Heart right ventricle (tissue), 16 donors: ENCODE measurements at places on chromosomes 13 and 19. TPM values are rescaled to one million over a fixed set of nuclear protein-coding genes. Genes with fewer than 3 reads are reported as not detected.
A peak's percentile ranks its signal among the peaks of the same experiment; 100 is the strongest.

GRCh38 chr19:46144756-46145155 lies 3.3 kb upstream of the IGFL2 start:
- no peak for DNase-seq

DNA sequence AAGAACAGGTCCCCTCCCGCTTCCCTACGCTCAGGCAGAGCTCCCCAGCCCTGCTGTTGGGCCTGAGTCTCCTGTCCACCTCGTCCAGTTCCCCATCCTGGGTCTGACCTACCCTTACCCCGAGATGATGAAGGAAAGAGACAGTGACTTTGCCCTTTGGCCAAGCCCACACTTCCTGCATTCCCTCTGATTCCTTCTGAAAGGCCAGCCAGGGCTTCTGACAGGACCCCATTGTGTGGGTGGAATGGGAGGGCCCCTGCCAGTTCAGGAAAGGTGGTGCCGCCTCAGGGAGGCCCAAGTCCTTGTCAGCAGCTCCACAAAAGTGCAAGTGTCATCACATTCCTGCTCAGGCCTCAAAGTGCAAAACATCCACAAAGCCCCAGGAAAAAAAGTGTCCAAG lies 177.8 kb downstream of the PAN3 start:
- no peak for DNase-seq

GRCh38 chr13:46016216-46016615 lies 36.3 kb downstream of the ZC3H13 start:
- DNase-seq = no peak

GRCh38 chr19:1690699-1691307 lies 38.4 kb upstream of the TCF3 start:
- no peak for DNase-seq

DNA sequence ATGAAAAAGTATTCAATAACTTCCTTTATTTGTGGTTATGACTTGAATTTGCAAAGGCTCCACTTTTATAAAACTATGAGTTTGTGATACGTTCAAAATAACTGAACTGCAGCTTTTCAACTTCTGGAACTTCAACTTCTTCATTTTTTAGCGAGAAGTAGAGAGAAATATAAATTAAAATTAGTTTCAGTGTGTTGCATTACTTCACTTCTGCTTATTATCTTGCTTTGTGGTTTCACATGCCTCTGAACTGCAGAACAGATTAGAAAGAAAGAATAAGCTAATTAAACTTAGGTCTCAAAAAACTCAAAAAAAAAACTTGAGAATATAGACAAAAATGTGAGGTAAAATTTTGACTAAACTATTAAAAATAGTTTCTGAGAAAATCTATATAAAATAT lies 1073.4 kb downstream of the PCDH17 start:
- no peak for DNase-seq

DNA sequence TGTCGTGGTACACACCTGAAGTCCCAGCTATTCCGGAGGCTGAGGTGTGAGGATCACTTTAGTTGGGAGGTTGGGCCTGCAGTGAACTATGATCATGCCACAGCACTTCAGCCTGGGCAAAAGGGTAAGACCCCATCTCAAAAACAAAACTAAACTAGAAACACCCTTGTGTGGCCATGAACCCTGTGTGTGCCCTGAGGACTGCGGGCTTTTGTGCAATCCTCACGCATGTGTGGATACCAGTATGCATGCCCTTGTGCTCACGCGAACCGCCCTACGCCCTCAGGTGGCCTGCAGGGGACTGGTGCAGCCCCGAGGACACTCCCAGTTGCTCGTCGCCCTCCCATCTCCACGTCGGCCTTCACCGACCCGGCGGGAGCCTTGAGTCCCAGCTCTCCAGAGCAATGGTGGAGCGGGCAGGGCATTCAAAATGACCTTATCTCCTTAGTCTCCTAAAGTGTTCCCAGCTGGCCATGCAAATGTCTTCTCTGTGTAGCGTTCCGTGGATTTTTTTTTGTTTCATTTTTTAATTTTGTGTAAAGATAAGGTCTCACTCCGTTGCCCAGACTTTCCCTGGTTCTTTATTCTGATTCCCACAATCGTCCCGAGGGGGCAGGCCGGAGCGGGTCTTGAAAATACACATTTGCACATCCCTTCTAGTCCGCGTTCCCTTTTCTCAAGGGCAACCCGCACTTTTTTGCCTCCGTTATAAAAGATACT lies 868 bp upstream of the EGLN2 start:
- peak; percentile 63 for DNase-seq

GRCh38 chr13:73633817-73634460 lies 500.3 kb downstream of the KLF12 start:
- DNase-seq = no peak

- DNase-seq = no peak
Observed at GRCh38 chr13:43285933-43286597, 262.7 kb downstream of the DNAJC15 start.

DNA sequence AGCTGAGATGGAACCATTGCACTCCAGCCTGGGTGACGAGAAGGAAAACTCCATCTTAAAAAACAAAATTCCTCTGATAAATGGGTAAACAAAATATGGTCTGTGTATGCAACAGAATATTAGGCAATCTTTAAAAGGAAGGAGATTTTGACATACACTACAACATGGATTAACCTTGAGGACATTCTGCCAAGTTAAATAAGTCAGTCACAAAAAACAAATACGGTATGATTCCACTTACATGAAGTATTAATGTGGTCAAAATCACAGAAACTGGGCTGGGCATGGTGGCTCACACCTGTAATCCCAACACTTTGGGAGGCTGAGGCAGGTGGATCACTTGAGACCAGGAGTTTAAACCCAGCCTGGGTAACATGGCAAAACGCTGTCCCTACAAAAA lies 3.0 kb upstream of the ZNF444 start:
- no peak for DNase-seq

GRCh38 chr19:4503132-4503824 lies 15.0 kb downstream of the PLIN4 start:
- DNase-seq = no peak

DNA sequence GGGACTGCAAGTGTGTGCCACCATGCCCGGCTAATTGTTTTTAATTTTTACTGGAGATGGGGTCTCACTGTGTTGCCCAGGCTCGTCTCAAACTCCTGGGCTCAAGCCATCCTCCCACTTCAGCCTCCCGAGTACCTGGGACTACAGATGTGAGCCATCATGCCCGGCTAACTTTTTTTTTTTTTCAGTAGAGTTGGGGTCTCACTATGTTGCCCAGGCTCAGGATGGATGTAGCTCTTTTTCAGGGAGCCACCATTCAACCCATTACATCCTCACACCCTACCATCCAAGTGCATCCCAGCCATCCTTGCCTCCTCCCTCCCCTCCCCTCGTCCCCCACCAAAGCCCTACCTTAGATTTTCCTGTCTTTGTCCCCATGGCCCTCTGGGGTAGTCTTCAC lies 14.9 kb downstream of the CELF5 start:
- DNase-seq = no peak

DNA sequence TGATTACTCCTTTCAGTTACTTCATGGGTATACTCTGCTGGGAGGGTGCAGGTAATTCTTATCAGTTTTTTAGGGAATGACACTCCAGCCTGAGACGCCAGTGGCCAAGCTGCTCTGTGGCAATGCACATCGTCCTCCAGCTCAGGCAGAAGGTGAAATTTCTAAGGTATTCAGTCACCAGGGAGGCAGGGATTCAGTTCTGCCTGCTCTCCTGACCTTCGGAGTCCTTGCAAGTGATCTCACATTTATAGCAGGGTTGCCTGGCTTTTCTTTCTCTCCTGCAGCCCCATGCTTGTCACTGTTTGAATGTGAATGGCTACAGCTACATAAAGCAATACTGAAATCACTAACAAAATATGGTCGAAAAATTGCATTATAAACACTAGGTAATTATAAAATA lies 1447.5 kb downstream of the EFNB2 start:
- no peak for DNase-seq

- no peak for DNase-seq
Observed at GRCh38 chr13:95182570-95183265, 118.5 kb downstream of the ABCC4 start.

- DNase-seq = no peak
Observed at GRCh38 chr19:34556488-34556887, 74.9 kb downstream of the WTIP start.

GRCh38 chr13:80196756-80197155 lies 144.2 kb downstream of the SPRY2 start:
- no peak for DNase-seq

Gene AMER2
- not detected for total RNA-seq

Gene TMEM221
- not detected for total RNA-seq

Gene MEDAG
- 3.3 TPM for total RNA-seq

Gene FLT3LG
- 2.8 TPM for total RNA-seq

Gene KLF1
- total RNA-seq = not detected

Gene ZNF709
- total RNA-seq = 2.3 TPM

Gene LRG1
- total RNA-seq = 0.34 TPM
